ENCODE measurements at places on chromosomes 16 and 17.

GRCh38 chr17:59469786-59470485 lies 95.5 kb upstream of the DHX40 start:
- DNase-seq, result no peak

DNA sequence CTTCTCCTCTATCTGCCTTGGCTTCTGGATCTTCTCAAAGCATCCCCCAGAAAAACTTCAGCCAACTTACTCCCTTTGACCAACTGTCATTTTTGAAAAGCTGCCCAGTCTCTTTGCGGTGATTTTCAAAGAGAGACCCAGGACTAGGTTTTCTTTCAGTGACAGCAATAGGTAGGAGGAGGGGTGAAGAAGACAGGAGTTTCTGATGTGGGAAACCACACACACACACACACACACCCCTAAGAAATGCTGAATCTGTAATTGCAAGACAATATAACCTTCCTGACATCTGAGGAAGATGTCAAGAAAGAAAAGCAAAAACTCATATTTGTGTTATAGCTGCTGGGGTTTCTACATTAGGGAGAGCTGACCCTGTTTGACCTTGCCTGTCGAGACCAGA lies 5.2 kb downstream of the FAM20A start:
- no peak for DNase-seq

DNA sequence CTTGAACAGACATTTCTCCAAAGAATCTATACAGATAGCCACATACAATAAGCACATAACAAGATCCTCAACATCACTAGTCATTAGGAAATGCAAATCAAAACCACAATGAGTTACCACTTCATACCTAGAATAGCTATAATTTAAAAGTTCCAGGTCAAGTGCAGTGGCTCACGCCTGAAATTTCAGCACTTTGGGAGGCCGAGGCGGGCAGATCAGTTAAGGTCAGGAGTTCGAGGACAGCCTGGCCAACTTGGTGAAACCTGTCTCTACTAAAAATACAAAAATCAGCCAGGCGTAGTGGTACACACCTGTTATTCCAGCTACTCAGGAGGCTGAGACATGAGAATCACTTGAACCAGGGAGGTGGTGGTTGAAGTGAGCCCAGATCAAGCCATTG lies 19.9 kb downstream of the RANBP10 start:
- no peak for DNase-seq

GRCh38 chr16:30585022-30585399 lies 486 bp downstream of the ZNF785 start:
- DNase-seq, result no peak

- DNase-seq, result no peak
Observed at GRCh38 chr16:85561248-85562092, 51.7 kb upstream of the GSE1 start.
